ENCODE measurements at places on chromosomes 1 and 21. TPM values are rescaled to one million over a fixed set of nuclear protein-coding genes. Genes with fewer than 3 reads are reported as not detected.

DNA sequence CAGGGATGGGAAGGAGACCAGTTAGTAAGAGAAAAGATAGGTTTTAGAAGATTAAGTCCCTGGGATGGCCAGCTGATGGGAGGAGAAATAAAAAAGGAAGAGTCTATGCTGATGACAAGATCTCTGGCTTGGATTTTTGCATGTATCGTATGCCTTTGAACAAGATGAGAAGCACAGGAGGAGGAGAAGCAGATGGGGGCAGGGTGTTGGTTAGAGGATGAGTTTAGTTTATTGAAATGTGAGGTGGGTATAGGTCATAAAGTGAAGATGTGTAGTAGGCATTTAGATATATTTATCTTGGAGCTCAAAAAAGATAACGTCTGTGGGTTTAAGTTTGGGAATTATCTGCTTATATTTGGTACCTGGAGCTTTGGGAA lies 1.4 kb downstream of the TIPRL start:
- DNase-seq = no peak

Gene PYHIN1
- 0.69 TPM for total RNA-seq

DNA sequence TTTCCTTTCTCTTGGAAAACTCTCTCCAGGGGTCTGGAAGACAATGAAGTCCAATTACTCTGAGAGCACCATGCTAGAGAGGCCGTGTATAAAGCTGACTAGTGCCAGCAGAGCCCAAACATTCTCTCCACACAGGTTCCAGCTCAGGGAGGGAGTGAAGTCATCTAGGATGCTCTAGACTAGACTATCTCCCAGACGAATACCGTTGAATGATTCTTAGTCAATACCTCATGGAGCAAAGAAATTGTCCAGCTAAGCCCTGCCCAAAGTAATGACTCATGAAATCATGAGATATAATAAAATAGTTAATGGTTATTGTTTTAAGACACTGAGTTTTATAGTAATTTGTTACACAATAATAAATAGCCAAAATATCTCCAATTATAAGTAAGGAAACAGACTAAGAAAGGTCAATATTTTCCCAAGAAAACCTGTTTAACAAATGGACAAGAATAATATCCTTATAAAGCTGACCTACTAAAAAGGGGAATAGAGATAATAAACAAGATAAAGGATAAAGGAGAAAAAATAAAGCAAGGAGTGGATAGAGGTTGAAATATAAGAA lies 163.9 kb upstream of the LRRC7 start:
- DNase-seq = no peak

Gene DMBX1
- not detected for total RNA-seq

- DNase-seq = no peak
Measured at GRCh38 chr21:43015906-43016540, 41.7 kb downstream of the PKNOX1 start.

DNA sequence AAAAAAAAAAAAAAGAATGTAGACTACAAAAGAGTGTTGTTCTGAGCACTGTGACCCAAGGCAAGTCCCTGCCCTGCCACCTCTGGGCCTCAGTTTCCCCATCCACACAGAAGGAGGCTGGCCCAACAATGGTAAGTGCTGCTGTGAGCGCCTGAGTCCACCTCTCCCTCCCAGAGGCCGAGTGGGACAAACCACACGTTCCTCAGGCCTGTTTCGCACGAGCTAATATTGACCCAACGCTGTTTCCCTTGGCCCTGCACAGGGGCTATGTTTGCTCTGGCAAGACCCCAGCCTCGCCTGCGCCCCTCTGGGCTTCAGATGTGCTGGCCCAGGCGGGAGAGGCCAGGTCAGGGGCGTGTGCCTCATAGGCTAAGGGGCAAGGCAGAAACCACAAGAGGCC lies 12.6 kb upstream of the LAPTM5 start:
- DNase-seq = no peak

DNA sequence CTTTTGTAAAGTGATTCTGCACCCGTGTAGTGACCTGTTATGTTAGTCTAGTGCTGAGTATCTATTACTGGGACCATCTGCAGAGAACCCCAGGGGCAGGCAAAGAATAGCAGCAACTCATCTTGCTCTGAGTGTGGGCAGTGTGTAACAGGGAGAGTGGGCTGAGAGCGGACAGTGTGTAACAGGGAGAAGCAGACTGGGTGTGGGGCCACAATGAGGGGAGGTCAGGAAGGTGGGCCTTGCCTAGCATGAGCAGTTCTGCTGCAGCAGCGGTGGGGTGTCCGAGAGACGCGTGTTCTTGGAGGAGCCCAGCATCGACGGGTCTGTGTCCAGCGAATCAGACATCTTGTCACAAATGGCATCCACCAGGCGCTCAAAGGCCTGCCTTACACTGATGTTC lies 41.2 kb upstream of the NRDC start:
- DNase-seq = no peak

- DNase-seq = no peak
Measured at GRCh38 chr1:6956488-6957159, 171.4 kb downstream of the CAMTA1 start.

- no peak for DNase-seq
Measured at GRCh38 chr1:210332719-210333398, 4.2 kb downstream of the HHAT start.

DNA sequence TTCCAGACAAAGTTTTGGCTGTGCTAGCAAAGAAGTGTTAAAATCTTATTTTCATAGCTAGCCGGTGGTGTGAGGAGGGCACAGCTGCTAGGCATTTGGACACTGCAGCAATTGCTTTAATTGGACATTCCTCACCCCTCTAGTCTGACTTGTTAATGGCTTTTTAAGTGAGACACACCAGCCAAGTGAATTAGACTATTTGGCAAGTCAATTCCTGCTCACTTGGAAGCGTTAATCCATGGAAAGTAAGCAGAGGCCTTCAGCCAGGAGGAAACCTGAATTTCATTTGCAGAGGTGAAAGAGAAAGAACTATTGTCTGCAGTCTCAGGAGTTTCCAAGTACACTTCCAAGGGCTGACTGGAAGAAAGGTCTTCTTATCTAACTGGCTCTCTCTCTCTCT lies 175.7 kb downstream of the ST6GALNAC3 start:
- DNase-seq = no peak

Gene OR2M3
- not detected for total RNA-seq

DNA sequence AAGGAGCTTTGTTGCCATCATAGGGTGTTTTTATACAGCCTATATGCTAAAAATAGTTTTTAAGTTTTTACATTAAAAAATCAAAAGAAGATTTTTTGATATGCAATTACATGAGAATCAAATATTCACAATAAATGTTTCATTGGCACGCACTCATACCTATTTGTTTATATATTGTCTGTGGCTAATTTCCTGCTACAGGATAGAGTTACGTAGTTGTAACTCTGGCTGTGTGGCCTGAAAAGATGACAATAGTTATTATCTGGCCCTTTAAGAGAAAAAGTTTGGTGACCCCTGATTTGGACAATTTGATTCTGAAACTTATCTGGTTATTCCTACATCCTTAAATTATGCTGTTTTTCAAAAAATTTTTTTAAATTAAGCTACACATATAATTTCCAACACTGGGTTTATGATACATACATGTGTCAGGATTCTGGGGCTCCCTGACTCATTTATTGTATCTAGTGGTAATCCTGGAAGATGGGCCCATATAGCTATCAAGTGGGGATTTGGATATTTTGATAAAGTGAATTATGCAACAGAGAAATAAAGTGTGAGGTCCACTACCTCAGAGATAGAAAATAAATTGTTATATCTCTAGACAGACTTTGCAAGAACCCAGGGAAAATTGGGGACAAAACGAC lies 370.2 kb upstream of the LYPLAL1 start:
- DNase-seq = no peak

GRCh38 chr1:211231873-211232272 lies 27.3 kb upstream of the RCOR3 start:
- DNase-seq = no peak

DNA sequence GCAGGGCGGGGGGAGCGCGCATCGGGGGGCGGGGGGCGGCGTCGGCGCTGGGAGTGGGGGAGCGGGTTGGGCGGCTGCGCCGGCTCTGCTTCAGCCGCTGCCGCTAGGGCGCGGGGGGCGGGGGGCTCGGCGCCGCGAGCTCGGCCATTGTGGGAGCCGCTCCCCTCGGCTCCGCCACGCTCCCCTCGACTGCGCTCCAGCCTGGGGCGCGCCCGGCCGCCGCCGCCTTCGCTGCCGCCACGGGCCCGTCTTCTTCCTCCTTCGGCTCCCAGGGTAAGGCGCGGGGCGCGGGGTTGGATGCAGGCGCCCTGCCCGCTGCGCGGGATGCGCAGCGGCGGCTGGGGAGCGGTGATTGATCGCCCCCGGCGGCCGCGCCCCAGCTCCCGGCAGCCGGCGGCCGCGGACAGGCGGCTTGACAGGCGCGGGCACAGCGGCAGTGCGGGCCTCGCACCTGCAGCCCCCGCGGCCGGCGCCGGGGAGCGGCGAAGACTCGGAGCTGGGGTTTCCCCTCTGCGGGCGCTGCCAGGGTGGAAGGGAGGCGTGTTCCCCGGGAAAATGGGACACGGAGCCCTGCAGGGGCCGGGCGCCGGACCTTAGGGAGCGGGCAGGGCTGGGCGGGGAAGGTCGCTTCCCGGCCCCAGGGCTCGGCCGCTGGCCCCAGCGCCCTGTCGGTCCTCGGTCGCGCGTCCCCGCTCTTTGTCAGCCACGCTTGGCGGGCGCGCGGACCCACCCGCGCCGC lies 55.3 kb downstream of the NDUFS5 start:
- DNase-seq = no peak

- no peak for DNase-seq
Measured at GRCh38 chr1:200724064-200724463, 14.6 kb upstream of the CAMSAP2 start.

DNA sequence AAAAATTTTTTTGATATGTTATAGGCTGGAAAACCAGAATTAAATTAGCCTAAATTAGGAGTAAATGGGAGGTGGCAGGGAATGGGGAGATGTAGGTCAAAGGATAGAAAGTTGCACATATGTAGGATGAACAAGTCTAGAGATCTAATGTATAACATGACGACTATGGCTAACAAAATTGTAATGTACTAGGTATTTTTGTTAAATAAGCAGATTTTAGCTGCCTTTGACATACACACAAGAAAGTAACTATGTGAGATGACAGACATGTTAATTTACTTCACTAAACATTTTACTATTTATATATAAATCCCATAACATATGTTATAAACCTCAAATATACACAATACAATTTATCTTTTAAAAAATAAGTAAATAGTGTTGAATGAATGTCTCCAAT lies 30.2 kb upstream of the GLIS1 start:
- DNase-seq = no peak

DNA sequence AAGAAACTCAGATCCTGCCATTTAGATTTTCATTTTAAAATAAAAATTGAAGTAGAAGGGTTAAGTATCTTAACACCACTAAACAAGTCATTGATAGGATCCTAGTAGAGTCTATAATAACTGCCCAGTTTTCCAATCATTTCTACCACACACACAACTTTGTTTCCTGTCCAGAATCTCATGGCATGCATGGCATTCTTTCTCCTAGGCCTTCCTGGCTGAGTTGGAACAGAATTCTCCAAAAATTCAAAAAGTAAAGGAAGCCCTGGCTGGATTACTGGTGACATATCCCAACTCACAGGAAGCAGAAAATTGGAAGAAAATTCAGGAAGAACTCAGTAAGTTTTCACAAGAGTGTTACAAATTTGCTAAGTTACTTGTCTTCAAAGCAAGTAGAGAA lies 111.4 kb upstream of the BMP8A start:
- no peak for DNase-seq

Gene HPDL
- total RNA-seq = 0.74 TPM

Gene CYP4Z1
- total RNA-seq = 0.53 TPM

Gene MTARC2
- total RNA-seq = 31.0 TPM
